Cerebellar nuclear complex (tissue), 1 donor: ENCODE measurements at places on chromosomes 5 and 9.

DNA sequence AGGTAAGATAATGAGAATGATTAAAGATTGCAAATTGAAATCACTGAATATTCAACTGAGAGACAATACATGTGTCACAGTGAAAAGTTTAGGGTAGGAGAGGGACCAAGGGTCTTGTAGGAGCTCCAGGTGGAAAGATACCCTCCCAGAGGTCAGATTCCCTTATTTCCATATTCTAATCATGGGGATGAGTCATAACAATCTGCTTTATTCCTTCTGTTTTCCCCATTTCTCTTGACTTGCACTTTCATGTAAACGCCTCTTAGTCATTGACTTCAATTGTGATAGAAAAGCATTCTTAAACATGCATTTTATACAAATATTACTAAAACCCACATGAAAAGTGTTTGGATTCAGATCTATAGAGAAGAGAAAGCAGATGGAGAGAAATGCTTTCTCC lies 81.3 kb upstream of the CTSL start:
- DNase-seq = no peak

DNA sequence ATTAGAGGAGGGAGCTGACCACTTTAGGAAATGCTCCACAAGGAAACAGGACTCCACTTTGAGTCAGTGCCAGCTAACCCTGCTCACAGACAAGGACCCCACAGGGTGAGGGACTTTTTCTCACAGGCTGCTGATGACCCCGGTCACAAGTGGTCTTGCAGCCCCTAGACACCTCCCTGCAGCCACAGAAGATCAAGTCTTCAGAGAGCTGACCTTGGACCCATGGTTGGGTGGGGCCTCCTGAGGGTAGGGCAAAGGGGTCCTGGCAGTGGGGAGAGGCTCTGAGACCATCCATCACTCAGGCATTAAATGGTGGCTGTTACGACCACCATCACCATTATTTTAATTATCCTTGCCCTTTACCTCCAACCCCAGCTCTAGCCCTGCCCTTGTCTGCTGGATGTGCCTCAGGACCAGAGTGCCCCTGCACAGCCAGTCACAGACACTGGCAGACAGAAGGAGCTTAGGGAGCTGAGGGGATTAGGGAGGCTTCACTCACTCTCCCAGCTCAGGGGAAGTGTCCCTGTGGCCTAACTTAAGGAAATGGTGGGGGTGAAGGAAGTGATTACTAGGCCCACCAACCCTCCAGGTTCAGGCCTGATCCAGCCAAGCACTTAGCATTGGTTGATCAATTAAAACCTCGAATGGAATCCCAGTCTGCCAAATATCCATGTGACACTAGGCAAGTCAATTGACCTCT lies 1.6 kb downstream of the ACSL6 start:
- DNase-seq = no peak

DNA sequence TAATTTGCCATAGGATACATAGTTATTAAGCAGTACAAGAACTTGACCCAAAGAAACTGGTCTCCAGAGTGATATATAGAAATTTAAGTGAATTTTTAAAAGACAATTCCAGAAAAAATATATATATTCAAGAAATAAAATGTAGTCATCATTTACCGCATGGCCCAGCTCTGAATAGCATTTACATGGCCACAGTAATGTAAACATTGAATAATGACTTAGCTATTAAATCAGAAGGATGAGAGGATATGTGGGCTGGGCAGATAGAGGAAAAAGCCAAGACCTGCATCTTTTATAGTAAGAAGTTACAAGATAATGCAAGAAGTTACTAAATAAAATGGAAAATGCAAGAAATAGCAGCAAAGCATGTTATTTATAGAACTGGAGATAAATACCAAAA lies 405.2 kb upstream of the WWC1 start:
- no peak for DNase-seq

- DNase-seq = no peak
Measured at GRCh38 chr9:131525643-131526565, 5.2 kb downstream of the UCK1 start.

- DNase-seq = no peak
Measured at GRCh38 chr9:89701221-89701798, 96.5 kb downstream of the GADD45G start.

DNA sequence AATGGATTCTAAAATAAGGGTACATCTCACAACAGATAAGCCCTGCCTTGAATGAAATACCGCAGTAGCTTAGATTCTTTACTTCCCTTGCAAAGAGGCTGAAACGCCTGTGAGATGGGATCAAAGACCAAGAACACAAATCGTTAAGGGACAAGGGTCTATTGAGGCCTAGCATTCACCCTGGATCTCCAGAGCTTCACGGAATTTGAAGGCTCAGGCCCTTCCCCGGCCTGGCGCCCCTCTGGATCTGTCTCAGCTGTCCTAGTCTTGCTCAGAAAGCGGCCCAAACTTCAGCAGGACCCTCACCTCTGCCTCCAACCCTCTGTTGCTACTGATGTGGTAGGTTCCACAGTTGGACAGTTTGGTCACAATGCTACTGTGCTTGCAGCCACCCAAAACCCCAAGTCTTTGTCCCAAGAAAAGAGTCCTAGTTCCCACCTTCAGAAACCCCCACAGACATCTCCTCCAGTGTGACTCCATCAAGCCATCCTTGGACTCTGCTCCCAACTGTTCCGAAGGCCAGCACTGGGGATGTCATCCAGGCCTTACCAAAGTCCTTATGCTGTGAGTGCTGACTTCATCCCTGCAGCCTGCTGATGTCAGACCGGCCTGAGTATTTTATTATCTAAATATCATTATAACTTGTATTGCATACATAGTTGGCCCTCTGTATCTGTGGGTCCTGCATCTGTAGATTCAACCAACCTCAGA lies 9.4 kb downstream of the CORO2A start:
- DNase-seq = no peak

DNA sequence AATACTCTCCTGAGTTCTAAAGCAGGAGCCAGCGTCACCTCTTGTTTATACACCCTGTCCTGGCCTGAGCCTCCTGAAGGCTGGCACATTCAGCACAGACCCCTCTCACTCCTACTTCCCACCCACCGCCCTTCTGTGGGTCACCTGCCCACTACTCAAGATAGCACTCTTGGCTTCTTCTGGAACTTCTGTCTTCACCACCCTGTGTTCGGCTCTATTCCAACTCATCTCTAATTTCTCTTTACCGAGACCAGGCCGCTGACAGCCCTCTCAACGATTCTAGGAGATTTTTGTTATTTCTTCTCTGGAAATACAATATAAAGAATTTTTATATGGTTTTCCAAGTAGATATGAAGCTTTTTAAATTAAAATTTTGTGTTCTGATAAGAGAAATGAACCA lies 57.4 kb downstream of the IRF1 start:
- no peak for DNase-seq

GRCh38 chr9:89885156-89885555 lies 280.3 kb downstream of the GADD45G start:
- no peak for DNase-seq

DNA sequence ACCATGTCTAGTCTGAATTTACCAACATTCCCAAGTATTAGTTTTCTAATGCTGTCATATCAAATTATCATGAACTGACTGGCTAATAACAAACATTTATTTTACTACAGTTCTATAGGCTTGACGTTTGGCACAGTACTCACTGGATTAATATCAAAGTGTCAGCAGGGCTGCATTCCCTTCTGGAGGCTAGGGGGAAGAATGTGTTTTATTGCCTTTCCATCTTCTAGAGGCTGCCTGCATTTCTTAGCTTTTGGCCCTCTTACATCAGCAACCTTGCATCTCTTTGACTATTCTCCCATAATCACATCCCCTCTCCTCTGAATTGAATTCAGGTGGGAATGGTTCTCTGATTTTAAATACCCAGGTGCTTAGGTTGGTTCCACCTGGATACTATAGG lies 84.7 kb downstream of the EDIL3 start:
- DNase-seq = no peak

GRCh38 chr9:75069171-75069570 lies 18.8 kb downstream of the NMRK1 start:
- DNase-seq = no peak

GRCh38 chr5:141431286-141431685 lies 979 bp downstream of the PCDHGA12 start:
- DNase-seq = no peak

DNA sequence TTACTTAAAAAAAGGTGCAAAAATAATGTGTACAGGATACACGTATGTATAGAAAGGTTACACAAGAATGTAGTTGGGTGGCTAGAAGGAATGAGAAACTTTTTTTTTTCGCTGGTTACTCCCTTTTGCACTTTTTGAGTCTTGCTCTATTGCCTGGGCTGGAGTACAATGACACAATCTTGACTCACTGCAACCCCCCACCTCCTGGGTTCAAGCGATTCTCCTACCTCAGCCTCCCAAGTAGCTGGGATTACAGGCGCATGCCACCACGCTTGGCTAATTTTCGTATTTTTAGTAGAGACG lies 15.8 kb downstream of the FBXW11 start:
- no peak for DNase-seq

DNA sequence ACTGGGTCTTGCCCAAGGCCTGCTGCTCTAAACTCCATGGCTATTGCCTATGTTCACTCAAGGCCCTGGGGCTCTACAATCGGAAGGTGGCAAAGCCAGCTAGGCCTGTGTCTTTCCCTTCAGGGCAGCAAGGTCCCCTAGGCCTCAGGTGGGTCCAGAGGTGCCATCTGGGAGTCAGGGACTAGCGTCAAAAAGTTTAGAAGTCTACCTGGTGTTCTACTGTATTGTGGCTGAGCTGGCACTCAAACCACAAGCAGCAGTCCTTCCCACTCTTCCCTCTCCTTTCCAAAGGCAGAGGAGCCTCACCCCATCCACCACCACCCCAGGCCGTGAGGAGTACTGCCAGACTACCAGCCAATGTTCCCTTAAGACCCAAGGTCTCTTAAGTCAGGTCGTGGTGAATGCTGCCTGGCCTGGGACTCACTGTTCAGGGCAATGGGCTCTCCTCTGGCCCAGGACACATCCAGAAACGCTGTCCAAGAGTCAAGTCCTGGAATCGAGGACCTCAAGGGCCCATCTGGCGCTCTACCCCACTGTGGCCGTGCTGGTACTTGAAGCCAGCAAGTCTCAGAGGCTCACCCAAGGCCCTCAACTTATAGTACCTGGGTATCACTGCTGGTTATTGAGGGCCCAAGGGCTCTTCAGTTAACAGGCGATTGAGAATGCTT lies 13.0 kb upstream of the SARDH start:
- no peak for DNase-seq

DNA sequence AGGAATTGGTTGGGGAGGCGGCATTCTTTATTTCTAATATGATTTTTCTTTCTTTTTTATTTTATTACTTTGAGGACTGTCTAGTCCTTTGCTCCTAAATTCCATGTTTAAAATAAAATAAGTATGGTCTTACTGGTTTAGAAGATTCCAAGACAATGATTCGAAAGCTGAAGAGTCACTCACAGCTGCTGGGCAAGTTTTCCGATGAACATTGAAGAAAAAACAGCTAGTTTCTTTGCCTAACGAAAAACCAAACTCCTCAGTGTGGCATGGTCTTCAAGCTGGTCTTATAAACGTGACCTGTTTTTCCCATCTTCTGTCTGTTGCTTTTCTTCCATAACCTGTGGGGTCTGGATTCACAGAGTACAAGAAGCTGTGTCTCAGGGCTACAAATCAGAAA lies 25.1 kb downstream of the ZNF474 start:
- DNase-seq = no peak

GRCh38 chr5:1445313-1445688 lies at the start of gene SLC6A3:
Gene SLC6A3 (minus strand): TSS chr5:1445440. CDS start chr5:1443197, 2,243 bp downstream.
- no peak for DNase-seq

DNA sequence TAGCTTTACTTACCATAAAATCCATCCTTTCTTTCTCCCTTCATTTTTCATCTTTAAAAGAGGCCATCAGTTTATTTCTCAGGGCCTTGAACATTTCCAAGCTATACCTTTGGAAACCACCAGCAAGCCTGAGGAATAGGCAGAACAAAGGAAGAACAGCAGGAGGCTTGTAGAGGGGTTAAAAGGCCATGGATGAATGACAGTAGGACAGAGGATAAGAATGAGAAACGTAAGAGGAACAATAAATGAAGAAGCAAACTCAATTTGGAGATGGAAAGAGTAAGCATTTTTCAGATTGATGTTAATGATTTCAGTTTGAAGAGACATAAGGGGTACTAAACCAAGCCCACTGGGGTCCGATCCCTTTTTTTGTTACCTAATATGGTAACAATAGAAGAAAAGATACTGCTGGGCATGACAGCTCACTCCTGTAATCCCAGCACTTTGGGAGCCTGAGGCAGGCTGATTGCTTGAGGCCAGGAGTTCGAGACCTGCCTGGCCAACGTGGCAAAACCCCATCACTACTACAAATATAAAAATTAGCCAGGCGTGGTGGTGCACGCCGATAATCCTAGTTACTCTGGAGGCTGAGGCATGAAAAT lies 106.6 kb upstream of the NMUR2 start:
- no peak for DNase-seq

DNA sequence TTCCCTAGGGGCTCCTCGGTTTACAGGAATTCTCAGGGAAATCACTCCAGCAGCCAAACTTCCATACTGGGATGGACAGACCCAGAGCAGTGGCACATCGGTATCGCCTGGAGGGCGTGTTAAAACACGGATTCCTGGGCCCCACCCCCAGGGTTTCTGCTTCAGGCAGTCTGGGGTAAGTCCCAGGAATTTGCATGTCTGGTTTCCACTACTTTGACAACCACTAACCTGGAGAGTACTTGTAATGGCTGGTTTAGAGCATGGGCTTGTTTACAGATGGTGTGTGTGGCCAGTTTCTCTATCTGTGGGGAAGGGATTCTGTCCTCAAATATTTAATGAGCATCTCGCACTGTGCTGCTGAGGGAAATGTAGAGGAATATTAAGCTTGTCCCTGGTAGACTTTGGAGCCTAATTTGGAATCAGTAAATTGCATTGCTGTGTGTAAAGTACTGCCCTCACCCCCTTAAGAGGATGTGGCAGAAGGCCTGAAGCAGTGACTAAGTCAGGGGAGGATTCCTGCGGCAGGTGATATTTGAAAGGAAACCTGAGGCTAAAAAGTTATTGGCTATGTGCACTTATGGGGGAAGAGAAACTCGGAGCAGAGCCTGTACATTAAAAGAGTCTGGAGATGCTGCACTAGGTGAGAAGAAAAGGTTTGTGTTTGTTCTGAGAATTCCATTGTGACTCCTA lies 18.6 kb upstream of the TJP2 start:
- no peak for DNase-seq

DNA sequence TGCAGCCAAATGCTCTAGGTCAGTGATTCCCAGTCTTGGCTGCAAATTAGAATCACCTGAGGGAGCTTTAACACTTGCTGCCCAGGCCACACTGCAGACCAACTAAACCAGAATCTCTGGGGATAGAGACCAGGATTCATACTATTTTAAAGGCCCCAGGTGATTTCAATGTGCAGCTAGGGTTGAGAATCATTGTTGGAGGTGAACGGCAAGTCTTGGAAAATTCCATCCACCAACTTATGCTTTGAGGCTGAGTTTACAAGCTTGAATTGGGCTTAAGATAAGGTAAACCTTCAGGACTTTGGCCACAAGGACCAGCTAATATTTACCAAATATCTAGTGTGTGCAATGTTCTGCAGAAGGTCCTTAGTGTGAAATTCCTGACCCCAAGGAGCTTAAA lies 27.5 kb downstream of the SLIT3 start:
- DNase-seq = no peak

DNA sequence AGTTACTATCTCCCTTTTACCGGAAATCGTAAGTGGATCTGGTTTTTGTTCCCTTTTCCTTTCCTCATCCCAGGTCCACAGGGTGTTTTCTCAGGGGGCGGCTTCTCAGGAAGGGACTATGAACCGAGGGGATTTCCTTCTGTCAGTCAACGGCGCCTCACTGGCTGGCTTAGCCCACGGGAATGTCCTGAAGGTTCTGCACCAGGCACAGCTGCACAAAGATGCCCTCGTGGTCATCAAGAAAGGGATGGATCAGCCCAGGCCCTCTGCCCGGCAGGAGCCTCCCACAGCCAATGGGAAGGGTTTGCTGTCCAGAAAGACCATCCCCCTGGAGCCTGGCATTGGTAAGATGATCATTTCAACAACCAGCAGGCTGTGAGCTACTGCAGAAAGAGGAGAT lies 75.8 kb downstream of the GOLPH3 start:
- DNase-seq = no peak
